ENCODE measurements at places on chromosomes 2 and 18. TPM values are rescaled to one million over a fixed set of nuclear protein-coding genes. Genes with fewer than 3 reads are reported as not detected.

The KCNS3 gene
- total RNA-seq: 23.0 TPM

The GPBAR1 gene
- total RNA-seq: 1.7 TPM

The SFTPB gene
- total RNA-seq: 18,328 TPM

The DCDC2C gene
- total RNA-seq: not detected

The CRYGD gene
- not detected for total RNA-seq

The CAD gene
- total RNA-seq: 51.2 TPM

The COLEC12 gene
- total RNA-seq: 45.2 TPM

The ABCG5 gene
- total RNA-seq: not detected

The OSBPL6 gene
- 5.9 TPM for total RNA-seq

The SRD5A2 gene
- total RNA-seq: 0.99 TPM

The CFAP65 gene
- 4.3 TPM for total RNA-seq

The NHEJ1 gene
- total RNA-seq: 16.4 TPM
